ENCODE measurements at places on chromosomes 16 and 17.
A peak's percentile ranks its signal among the peaks of the same experiment; 100 is the strongest.

DNA sequence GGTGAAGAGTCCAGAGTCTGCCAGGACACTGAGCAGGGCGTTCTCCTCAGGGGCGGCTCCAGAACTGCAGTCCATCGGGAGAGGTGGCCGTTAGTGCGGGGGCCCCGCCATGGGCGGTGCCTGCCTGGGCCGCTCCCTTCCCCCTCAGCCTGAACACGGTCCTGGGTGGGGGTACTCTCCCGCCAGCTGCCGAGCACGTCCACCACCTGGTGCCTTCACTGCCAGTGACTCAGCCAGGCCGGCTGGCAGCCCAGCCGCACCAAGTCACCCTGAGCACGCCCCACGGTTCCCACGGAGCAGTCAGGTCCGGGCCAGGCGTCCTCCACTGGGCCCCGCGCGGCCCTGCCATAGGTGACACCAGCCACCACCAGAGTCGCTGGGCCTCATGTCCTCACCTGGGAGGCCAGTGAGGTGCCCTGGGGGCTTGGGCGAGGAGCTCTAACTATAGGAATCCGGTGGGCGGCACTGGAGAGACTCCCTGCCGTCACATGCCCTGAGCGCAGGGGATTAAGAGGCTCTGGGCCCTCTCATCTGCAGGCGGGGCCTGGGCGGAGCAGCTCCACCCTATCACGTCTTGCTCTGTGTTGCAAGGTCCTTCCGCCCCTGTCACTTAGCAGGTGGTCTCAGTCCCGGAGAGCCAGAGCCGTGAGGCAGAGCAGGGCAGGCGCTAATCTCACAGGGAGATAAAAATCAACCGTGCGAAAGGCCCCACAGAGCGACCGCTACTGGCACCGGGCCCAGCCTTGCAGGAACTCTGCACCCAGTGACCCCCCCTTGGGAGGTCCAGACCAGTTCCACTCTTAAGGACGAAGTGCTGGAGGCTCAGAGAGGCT lies 14.3 kb downstream of the PIEZO1 start:
- DNase-seq, result no peak

DNA sequence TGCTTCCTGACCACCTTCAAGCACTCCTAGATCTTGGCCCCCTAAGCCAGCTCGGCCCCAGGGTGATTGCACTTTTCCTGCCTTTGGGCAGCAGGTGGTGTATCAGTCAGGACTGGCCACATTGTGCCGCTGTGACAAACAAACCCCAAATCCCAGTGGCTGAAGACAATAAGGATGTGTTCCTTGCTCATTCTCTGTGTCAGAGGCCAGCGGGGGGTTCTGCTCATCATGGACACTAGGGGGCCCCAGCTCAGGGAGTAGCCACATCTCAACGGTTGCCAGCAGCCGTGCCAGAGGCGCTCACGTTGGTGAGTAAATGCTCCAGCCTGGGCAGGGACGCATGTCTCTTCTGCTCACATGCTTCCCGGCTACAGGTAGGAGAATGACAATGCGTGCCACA lies 60.4 kb downstream of the ZDHHC7 start:
- DNase-seq, result no peak

GRCh38 chr16:84907051-84907450 lies 87.3 kb downstream of the CRISPLD2 start:
- DNase-seq, result no peak

DNA sequence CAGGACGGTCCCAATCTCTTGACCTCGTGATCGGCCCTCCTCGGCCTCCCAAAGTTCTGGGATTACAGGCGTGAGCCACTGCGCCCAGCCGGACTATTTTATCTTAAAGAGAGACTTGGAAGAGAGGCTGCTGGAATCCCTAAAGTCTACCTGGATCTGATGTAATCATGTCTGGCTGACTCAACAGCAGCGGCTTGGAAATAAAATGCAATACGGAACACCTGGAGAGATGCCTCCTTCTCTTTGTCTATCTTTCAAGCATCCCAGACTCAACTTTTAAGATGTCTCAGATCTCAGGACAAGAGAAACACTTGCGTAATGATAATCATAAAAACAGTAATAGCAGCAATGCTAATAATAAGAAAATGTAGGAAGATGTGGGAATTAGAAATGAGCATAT lies 95.6 kb downstream of the CDH8 start:
- DNase-seq, result no peak

DNA sequence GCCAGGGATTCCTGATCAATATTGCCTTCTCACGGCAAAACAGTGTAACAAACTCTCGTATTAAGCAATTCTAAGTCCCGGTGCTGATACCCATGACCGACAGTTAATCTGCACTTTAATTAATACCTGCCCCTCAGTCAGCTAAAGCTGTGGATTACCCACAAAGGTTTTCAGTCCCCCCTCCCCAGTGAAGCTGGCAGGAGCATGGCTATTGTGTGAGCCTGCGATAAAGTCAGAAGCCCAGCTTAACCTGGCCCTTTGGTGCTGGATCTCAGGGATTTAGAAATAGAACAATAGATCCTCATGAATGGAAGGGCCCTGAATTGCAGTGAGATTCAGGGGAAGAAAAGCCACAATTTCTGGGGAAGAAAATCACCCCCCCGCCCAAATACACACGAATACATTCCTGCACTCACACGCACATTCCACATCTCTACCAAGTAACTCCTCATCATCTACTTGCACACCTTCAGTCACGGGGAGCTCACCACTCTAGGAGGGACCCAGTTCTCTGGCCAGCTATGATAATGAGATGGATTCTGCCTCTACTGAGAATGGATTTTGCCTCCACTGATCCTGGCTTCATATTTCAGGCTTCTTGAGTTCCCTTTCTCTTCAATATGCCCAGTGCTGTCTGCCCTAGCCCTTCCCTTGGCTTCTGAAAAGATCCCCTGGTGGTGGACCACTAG lies 102.6 kb downstream of the WSCD1 start:
- DNase-seq, result no peak

GRCh38 chr17:55273579-55274354 lies 9.0 kb downstream of the HLF start:
- peak; percentile 59 for DNase-seq

DNA sequence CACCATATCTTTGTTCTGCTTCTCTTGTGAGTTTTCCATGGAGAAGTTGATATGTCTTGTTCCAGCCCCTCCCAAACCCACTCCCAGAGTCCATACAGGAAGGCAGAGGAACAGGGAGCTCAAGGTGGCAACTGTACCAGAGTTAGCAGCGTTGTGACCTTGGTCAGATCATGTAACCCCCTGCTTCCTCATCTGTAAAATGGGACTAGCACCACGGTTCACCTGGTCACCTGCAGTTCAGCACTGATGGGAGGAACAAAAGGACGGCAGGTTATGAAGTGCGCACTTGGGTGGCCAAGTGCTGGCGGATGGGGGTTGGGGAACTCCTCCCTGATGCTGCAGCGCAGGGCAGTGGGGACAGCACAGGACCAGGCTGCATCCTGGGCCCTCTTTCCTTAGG lies 7.7 kb upstream of the NEUROD2 start:
- DNase-seq, result no peak

GRCh38 chr16:35747658-35748455 lies 2288.4 kb downstream of the TP53TG3F start:
- no peak for DNase-seq

DNA sequence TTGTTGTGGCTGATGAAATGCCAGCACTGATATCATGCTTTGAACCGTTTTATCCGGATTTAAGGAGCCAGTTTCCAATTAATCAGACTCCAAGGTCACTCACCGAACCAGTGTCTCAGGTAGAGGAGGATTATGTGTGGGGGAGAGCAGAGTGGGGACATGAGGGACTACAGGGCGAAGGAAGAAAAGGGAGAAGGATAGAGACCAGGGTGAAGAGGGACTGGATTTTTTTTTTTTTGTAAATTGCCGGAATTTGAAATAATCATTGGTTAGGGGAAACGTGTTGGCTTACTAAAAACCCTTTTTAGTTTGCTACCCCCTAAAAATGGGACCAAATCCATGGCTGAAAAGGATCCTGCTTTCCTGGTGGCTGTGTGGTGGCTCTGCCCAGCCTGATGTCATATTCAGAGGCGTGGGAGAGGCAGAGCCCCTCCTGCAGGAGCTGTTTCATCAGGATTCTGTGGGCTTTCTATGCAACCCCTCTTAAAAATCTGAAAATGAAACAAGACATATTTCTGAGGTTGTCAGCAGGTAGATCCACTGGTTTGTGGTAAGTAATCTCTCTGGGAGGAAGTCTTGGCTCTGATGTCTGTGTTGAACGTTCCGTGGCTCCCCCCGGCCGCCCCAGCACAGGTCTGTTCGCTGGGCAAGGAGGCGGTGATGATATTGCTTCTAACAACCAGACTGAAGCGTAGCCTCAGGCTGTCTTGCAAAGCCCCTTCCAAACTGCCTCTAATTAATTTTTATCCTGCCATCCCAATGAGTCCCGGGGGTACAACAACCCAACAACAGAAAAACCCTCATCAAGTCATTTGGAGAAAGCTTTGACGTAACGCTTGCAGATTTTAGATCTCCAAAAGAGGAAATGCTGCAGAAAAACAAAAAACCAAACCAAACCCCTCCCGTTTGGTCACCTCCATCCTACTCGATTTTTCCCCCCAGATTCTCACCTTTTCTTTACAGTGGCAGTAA lies 143.0 kb upstream of the ZFHX3 start:
- DNase-seq, result no peak

GRCh38 chr17:47254403-47254943 lies 846 bp downstream of the ITGB3 start:
- no peak for DNase-seq

All from GOT3 (cell line).